ENCODE measurements at places on chromosomes 4 and X. TPM values are rescaled to one million over a fixed set of nuclear protein-coding genes. Genes with fewer than 3 reads are reported as not detected.

The RTL3 gene
- not detected for total RNA-seq

DNA sequence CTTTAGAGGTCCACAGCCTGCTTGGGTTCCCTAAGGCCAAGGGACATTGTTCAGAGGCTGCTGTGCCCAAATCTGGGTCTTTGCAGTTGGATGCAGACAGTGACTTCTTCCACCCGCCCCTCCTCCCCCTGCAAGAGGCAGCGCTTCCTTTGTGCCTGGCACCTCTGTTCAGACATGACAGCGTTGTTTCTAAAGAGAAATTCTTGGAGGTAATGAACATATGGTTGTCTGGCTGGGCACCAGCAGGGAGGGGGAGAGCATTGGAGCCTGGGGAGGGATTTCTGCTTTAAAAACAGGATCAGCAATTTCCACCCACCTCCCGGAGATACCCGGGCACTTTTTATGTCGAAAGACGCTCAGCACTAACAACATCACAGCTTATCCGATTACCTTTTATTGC, 51.5 kb downstream of the PSAPL1 start:
- H3K36me3 ChIP-seq: no peaks in the 10 kb centered on the region
- H3K4me3 ChIP-seq: no peak overlapping the region
- no peaks in the 10 kb centered on the region for H3K4me1 ChIP-seq
- H3K27ac ChIP-seq: no peak overlapping the region
- no peak for DNase-seq

DNA sequence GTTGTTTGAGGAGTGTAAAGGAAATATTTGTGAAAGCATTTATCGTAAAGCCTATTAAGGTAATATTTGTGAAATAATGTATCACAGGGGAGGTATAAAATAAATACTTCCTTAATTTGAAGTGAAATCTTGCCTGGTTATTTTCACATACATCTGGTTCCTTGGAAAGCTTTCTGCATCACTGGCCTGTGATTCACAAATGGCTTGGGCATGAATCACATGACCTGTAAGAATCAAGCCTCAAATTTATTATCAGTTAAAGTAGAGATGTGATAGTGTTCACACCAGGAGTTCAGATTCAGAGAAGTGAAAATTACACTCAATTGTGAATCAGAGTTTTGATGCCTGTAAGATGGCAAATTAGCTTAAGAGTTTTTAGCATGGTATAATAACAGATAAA, 1911.4 kb downstream of the STIM2 start:
- H3K27ac ChIP-seq: no peak overlapping the region
- no peaks in the 10 kb centered on the region for H3K27me3 ChIP-seq
- H3K4me1 ChIP-seq: no peaks in the 10 kb centered on the region
- H3K4me3 ChIP-seq: no peak overlapping the region

GRCh38 chr4:138188406-138189084, 53.6 kb downstream of the SLC7A11 start:
- DNase-seq: peak; percentile 21
- no peak overlapping the region for H3K27ac ChIP-seq
- no peaks in the 10 kb centered on the region for H3K36me3 ChIP-seq
- H3K27me3 ChIP-seq: no peaks in the 10 kb centered on the region
- no peak overlapping the region for H3K4me3 ChIP-seq
- no peaks in the 10 kb centered on the region for H3K4me1 ChIP-seq

The PPEF2 gene
- total RNA-seq: not detected

DNA sequence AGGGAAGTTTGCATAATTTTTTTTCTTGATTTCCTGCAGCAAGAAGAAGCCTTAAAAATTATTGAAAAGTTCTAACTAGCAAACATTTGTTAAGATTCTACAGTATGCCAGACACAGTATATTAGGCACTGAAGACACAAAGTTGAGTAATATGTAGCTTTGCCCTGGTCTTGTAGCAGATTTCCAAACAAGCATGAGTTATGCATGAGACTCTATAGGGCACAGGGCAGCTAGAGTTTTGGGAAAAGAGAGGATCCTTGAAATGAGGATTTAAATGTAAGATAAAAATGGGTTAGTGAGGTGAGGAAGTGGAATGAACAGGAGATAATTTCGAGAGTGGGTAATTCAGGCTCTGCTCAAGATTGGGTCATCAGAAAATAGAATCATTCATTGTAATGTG, 8.6 kb upstream of the GPRIN3 start:
- no peak overlapping the region for H3K27ac ChIP-seq
- no peaks in the 10 kb centered on the region for H3K36me3 ChIP-seq
- peak; percentile 8 for DNase-seq
- H3K4me3 ChIP-seq: no peak overlapping the region
- peaks cover 2% of the 10 kb centered on the region for H3K4me1 ChIP-seq

DNA sequence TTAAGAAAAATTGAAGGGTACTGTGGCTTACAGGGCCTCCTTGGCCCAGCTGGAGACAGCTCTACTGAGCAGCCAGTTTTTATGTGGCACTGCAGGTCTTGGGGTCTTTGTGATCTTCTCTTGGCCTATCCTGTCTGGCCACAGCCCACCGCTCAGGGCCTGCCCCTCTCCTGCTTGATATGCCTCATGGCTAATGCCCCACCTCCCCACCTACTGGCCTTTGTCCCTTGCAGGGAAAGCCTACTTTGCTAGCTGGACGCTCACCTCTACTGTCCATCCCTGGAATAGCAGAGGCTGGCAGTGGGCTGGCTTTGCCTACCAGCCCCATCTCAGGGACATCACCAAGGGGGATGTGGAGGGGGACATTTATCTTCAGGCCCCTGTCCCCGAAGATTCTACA, 134.1 kb downstream of the PJA1 start:
- no peaks in the 10 kb centered on the region for H3K27me3 ChIP-seq
- DNase-seq: no peak
- no peak overlapping the region for H3K4me3 ChIP-seq
- H3K27ac ChIP-seq: no peak overlapping the region

- no peak for DNase-seq
- no peaks in the 10 kb centered on the region for H3K36me3 ChIP-seq
Observed at GRCh38 chr4:173698557-173699262, 168.7 kb upstream of the HAND2 start.

The ARMCX1 gene
- 70.4 TPM for total RNA-seq

The C4orf50 gene
- not detected for total RNA-seq

DNA sequence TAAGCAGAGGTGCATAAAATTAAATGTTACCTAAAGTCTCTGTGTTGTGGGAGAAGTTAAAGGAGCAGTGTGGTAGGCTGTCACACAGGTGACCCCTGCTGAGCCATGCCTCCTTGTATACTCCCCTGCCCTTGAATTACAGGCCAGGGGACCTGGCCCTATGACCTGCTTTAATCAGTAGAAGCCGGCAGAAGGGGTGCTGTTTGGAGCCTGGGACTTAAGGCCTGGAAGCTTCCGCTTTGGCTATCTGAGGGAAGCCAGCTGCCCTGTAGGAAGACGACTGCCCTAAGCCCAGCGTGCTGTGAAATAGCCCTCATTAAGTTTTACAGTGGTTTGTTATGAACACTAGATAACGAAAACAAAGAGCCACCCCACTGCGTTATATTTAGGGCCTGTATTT, 34.1 kb downstream of the SPINK2 start:
- H3K27ac ChIP-seq: no peak overlapping the region
- no peak overlapping the region for H3K4me3 ChIP-seq
- H3K27me3 ChIP-seq: peaks cover 3% of the 10 kb centered on the region
- no peaks in the 10 kb centered on the region for H3K36me3 ChIP-seq
- no peaks in the 10 kb centered on the region for H3K4me1 ChIP-seq
- DNase-seq: no peak

- peak; percentile 8 for DNase-seq
- no peaks in the 10 kb centered on the region for H3K4me1 ChIP-seq
- peak overlapping the region; percentile 53 for H3K4me3 ChIP-seq
- no peaks in the 10 kb centered on the region for H3K36me3 ChIP-seq
Observed at GRCh38 chr4:104492183-104492771, 2.4 kb downstream of the CXXC4 start.

DNA sequence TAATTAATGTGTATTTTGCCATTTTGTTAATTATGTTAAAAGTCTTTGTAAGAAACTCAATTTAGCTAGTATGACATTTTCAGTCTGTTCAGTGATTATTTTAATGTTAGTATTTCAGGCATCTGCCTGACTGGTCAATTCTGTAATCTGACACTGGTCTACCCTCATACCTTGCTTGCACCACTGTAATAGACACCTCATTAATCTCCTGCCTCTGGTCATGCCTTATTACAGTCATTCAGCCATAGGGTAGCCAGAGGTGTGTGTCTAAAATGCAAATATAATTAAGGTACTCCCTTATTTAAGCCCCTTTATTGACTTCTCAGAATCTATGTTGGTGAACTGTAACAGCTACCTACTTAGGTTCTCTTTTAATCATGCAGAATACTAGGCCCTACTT, 861.1 kb upstream of the IGFBP7 start:
- H3K27ac ChIP-seq: no peak overlapping the region
- H3K4me3 ChIP-seq: no peak overlapping the region
- no peaks in the 10 kb centered on the region for H3K27me3 ChIP-seq
- no peaks in the 10 kb centered on the region for H3K4me1 ChIP-seq
- DNase-seq: no peak

GRCh38 chr4:37452952-37453280, 208.4 kb downstream of the NWD2 start:
- H3K4me3 ChIP-seq: no peak overlapping the region
- H3K36me3 ChIP-seq: no peaks in the 10 kb centered on the region
- no peak overlapping the region for H3K27ac ChIP-seq
- peaks cover 15% of the 10 kb centered on the region for H3K27me3 ChIP-seq
- no peaks in the 10 kb centered on the region for H3K4me1 ChIP-seq

The NFKB1 gene
- total RNA-seq: 32.5 TPM

- peaks cover 4% of the 10 kb centered on the region for H3K36me3 ChIP-seq
- no peak for DNase-seq
- peaks cover 10% of the 10 kb centered on the region for H3K4me1 ChIP-seq
Observed at GRCh38 chrX:153722704-153723350, 1.4 kb downstream of the BCAP31 start.

The RIPPLY1 gene
- not detected for total RNA-seq

The ANTXR2 gene
- 107 TPM for total RNA-seq

GRCh38 chr4:100287534-100287933, 97.3 kb upstream of the DDIT4L start:
- no peak overlapping the region for H3K27ac ChIP-seq
- peaks cover 12% of the 10 kb centered on the region for H3K4me1 ChIP-seq
- H3K4me3 ChIP-seq: no peak overlapping the region
- no peaks in the 10 kb centered on the region for H3K27me3 ChIP-seq

GRCh38 chr4:152594978-152595925, 59.4 kb upstream of the FBXW7 start:
- peaks cover 3% of the 10 kb centered on the region for H3K27me3 ChIP-seq
- no peak for DNase-seq
- peaks cover 12% of the 10 kb centered on the region for H3K4me1 ChIP-seq
- no peaks in the 10 kb centered on the region for H3K36me3 ChIP-seq

- peaks cover 60% of the 10 kb centered on the region for H3K27me3 ChIP-seq
- H3K4me3 ChIP-seq: no peak overlapping the region
- peak; percentile 73 for DNase-seq
Observed at GRCh38 chr4:13524504-13525243, 19.6 kb downstream of the NKX3-2 start.

GRCh38 chrX:53732797-53733196, 46.3 kb upstream of the HUWE1 start:
- no peaks in the 10 kb centered on the region for H3K4me1 ChIP-seq
- H3K27ac ChIP-seq: no peak overlapping the region
- no peaks in the 10 kb centered on the region for H3K27me3 ChIP-seq
- H3K36me3 ChIP-seq: no peaks in the 10 kb centered on the region
- no peak for DNase-seq

DNA sequence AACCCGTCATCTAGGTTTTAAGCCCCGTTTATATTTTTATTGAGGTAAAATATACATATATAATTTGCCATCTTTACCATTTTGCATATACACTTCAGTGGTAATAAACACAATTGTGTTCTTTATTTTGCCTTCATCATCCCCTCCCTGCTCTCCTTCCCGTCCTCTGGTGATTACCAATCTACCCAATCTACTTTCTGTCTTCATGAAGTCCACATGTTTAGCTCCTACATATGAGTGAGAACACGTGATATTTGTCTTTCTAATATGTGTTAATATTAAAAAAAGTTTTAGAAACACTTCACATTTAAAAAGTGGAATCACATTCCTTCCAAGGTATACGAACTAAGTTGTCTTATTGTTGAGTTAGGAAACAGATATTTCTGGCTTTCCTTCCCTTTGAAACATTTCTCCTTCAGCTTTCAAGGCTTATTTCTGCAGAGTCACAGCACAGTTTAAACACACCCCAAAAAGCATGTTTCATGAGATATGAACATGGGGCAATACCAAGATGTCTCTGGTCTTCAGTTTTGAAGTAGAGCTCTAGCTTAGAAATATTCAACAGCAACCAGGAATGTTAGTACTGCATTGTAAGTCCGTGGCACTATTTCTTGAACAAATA, 35.9 kb downstream of the GYPA start:
- H3K27ac ChIP-seq: no peak overlapping the region
- no peaks in the 10 kb centered on the region for H3K4me1 ChIP-seq
- DNase-seq: no peak
- no peaks in the 10 kb centered on the region for H3K27me3 ChIP-seq
- no peak overlapping the region for H3K4me3 ChIP-seq

- no peaks in the 10 kb centered on the region for H3K27me3 ChIP-seq
- peak; percentile 95 for DNase-seq
- peak overlapping the region; percentile 50 for H3K27ac ChIP-seq
- no peak overlapping the region for H3K4me3 ChIP-seq
Observed at GRCh38 chr4:153486281-153487151, 20.4 kb downstream of the TMEM131L start.

The FANCB gene
- total RNA-seq: 6.4 TPM

The RWDD4 gene
- total RNA-seq: 14.9 TPM

GRCh38 chrX:109934935-109935334, 68.0 kb upstream of the TMEM164 start:
- H3K4me1 ChIP-seq: no peaks in the 10 kb centered on the region
- no peaks in the 10 kb centered on the region for H3K36me3 ChIP-seq
- peak; percentile 50 for DNase-seq
- no peak overlapping the region for H3K4me3 ChIP-seq
- H3K27me3 ChIP-seq: peaks cover 2% of the 10 kb centered on the region
- no peak overlapping the region for H3K27ac ChIP-seq

Measured in fibroblast of lung (primary cell).